ENCODE measurements at places on chromosomes 11 and 22.
A peak's percentile ranks its signal among the peaks of the same experiment; 100 is the strongest.

DNA sequence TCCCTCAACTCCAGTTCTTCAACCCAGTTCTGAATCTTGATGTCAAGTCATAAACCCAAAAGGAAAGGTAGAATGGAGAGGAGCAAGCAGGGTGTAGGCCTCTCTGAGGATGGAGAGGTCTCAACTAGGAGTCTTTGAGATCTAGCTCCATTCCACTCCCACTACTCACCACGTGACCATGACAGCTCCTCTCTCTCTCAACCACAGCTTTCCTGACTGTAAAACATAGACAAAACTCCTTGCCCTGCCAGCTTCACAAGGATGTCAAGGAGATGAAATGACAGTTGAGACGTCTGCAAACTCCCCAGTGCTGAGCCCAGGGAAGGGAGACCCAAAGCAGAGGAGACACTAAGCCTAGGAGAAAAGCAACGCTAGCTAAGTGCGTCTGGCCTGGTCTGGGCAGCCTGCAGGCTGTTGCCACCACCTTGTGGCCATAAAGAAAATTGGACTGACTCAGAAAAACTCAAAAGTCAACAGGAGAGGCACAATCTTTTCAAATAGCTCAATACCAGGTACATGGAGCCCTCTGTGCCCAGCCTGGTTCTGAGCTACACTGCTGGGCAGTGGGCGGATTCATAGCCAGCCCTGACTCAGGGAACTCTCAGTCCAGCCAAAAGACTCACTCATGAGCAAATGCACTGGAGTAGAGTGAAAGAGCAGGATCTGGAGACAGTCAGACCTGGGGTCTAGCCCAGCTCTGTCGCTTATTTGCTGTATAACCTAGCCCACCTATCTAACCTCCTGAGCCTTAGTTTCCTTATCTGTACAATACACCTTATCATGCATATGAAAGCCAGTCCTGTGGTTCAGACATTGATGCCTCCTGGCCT, 3.4 kb downstream of the CLPB start:
- peak; percentile 66 for DNase-seq

DNA sequence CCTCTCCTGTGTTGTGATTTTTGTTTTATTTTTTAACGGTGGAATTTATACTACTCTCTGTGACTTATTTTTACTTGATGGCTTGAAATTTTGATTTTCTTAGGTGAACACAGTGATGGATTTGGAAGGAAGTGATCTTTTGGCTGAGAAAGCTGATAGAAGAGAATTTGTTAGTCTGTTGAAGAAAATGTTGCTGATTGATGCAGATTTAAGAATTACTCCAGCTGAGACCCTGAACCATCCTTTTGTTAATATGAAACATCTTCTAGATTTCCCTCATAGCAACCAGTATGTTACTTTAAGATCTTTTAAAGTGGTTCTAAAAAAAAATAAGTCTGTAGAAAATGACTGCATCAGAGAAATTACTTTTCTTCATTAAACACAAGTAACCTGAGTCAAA, 82.1 kb downstream of the HIPK3 start:
- DNase-seq: no peak

DNA sequence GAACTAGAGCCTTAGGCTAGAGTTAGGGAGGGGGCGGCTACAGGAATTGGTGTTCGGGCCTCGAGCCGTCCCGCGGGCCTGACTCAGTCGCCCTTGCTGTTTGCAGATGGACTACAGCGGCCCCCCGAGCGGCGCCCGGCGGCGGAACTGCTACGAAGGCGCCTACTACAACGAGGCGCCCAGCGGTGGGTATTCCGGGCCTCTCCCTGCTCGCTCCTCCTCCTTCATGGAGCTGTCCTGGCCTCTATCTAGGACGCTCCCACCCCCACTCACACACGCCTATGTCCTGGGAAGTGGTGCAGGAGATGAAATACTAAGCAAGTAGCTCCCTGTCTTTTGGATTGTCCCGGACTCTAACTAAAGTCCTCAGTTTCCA, 1.4 kb downstream of the MYOD1 start:
- no peak for DNase-seq

- DNase-seq: no peak
Measured at GRCh38 chr11:86490582-86490981, 115.9 kb downstream of the CCDC81 start.

GRCh38 chr11:20003351-20003750, 156.9 kb downstream of the DBX1 start:
- DNase-seq: no peak

DNA sequence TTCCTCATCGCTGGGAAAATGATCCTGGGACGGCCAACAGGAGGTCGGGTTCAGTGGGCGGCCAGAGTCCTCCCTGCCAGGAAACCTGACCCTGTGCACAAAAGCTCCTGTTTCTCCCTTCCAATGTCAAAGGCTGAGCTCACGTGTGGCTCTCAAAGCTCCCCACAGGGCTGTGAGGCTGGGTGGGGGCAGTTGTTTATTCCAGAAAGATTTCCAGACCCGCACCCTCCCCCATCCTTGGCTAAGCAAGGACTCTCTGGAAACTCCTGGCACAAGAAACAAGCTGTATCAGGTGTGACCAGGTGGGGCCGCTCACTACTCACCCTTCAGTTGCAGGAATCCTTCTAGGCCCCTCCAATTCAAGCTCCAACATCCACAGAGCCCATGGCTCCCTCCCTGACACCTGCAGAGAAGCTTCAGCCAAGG, 131.9 kb downstream of the SHANK2 start:
- peak; percentile 91 for DNase-seq

DNA sequence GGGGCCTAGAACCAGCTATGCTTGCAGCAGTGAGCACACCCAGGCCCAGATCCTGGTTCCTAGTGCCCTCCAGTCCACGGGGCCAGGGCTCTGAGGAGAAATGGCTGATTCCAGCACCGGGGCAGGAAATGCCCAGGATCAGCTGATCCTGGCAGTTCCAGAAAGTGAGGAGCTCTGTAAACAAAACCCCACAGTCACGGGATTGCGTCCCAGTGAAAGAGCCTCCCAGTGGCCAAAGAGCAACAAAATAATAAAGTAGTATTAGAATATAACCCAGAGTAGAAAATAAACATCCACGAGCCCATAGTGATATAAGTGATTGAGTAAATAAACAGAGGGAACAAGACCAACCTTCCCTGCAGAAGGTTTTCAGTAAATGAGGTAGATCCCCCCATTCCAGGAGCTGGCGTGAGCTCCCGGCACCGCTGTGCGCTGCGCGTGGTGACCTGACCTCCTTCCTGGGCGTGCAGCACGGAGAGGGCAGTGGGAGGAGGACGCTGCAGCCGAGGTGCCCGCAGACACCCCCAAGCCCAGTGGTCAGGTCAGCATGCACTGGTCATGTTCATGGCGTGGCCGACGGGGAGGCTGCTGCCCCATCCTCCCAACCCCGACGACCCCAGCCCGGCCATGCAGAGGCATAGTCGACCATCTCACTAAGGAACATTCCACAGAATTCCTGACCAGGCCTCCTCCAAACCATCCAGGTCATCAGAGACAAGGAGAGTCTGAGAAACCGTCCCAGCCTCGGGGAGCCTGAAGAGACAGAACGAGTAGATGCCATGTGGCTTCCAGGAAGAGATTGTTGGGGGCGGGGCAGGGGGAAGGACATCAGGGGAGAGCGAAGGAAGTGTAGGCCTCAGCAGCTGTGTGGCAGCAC, 19.8 kb downstream of the PTDSS2 start:
- DNase-seq: peak; percentile 60

DNA sequence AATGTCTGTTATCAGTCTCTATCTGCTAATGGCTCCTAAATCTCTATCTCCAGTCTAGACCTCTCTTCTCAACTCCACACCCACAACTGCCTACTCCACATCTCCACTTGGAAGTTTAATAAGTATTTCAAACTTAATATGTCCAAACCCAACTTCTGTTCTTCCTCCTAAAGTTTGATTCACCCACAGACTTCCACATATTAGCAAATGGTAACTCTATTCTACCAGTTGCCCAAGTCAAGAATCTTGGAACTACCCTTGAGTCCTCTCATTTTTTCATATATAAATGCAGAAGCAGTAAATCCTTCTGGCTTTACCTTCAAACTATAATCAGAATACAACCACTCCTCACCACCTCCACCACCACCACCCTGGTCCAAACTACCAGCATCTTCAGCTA, 6.7 kb upstream of the JAML start:
- DNase-seq: no peak

DNA sequence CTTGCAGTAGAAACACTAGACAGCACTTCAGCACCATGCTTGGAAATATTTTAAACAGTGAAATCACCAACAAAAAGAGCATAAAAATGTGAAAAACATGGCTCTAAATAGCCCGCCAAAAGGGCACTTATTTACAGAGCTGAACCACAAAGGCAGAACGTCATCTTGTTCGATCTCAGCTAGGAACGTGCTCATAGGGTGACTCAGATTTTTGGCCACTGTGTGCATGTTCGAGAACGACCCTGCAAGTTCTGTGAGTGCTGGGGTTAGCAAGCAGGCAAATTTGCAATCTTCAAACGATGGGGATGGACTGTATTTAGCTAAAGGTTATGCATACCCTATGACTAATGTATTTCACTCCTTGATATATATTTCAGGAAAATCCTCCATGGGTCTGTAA, 30.6 kb downstream of the OR2AT4 start:
- DNase-seq: no peak

- DNase-seq: no peak
Measured at GRCh38 chr22:43476751-43477725, 65.2 kb downstream of the MPPED1 start.

DNA sequence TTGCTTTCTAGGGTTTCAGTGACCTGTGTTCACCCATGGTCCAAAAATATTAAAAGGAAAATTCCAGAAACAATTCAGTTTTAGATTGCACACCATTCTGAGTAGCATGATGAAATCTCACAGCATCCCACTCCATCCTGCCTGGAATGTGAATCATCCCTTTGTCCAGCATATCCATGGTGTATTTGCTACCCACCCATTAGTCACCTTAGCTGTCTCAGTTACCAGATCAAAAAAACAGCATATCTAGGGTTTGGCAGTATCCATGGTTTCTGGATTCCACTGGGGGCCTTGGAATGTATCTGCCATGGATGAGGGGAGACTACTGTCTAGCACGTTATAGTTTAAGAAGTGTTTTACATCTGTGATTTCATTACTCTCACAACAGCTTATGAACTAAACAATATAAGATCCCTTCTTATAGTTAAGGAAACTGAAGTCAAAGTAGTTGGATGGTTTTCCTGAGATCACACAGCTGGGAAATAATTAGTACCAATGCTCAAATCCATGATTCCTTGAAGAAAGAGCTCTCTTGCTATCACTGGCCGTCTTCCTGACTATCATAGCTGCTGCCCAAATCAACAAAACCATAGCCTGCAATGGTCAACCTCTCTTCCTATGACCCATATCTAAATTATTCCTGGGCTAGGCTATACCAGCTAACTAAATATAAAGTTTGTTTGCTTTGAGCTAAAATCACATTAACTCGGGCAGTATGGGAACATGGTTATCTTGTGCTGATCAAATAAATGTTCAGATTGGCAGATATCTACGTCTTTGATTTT, 122.6 kb downstream of the MICAL2 start:
- no peak for DNase-seq

GRCh38 chr11:112113539-112114457, 27.1 kb downstream of the SDHD start:
- peak; percentile 48 for DNase-seq

GRCh38 chr22:42808521-42808920, 48.6 kb downstream of the ARFGAP3 start:
- no peak for DNase-seq

- DNase-seq: no peak
Measured at GRCh38 chr11:16926883-16927626, 87.2 kb downstream of the PLEKHA7 start.

DNA sequence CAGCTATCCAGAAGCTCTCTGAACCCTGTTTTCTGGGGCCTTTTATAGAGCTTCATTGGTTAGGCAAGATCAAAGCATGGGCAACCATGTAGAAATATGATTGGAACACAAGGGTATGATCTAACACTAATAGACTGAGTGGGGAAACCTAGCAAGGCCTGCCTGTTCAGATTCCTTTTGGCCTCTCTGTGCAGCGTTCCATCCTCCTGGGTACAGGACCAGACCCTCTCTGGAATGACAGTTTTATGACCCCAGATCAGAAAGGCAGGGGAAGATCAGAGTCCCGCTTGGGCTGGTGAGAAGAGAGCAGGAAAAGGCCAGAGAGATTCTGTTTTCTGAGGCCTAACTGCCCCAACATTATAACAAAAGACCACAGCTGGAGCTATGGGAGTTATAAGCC, 36.7 kb upstream of the VWA5A start:
- no peak for DNase-seq

All from HuH-7 (cell line).